ENCODE measurements at places on chromosomes 13 and 19.

DNA sequence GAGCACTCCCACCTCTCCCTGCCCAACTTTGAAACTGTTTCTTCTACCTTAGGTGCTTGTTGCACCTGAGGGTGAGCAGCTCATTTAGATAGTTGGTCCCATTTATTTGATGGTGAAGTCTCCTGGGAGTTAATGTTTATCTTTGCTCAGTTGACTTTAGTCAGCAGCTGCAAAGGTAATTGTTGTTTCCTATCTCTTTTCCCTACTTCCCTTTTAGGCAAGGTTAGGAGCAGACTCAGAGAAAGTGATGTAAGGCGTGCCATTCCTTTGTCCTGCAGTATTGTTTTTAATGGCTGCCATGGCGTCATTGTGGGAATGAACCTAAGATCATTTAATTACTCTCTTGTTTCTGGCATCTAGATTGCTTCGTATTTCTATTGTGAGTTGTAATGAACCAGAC lies 11.6 kb downstream of the AKAP11 start:
- no peak for DNase-seq

DNA sequence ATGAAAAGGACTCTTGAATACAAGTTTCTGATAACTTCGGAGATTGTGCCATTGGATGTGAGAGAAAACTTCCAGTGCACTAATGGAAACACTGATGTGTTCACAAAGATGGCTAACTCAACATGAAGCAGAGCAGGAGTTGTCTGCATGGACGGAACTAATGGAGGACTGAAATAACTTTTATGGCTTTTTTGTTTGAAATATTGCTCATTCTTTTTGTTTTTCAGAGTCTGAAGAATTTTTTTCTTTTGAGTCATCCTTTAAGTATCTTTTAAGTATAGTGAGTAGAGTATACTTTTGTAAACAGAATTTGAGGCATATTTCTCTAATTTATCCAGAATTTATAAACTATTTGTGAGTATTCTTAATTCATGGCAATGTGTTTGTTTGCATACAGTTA lies 25.7 kb downstream of the CRYL1 start:
- DNase-seq = no peak

DNA sequence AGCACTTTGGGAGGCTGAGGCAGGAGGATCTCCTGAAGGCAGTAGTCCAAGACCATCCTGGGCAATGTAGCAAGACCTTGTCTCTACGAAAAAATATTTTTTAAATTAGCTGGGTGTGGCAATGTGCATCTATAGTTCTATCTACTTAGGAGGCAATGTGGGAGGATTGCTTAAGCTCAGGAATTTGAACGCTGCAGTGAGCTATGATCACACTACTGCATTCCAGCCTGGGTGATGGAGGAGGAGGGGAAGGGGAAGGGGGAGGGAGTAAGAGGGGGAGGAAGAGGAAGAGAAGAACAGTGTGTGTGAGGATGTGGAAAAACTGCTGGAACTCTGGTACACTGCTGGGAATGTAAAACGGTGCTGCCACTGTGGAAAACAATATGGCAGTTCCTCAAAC lies 9.2 kb upstream of the CLIP3 start:
- no peak for DNase-seq

DNA sequence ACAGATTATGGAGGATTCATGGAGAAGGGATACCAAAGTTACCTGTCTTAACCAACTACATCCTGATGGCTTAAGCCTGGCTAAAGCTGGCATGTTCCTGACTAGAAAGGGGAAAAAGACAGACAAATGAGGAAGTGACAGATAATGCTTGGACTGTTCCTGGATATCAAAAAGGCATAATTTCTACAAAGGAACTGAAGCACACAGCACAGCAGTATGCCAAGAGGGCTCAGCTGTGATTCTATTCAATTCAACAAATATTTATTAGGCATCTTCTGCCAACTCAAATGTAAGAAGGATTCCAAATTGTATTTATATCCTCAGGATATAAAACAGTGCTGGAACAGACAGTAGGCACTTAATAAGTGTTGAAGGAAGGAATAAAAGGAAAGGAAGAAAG lies 59.5 kb downstream of the KLF12 start:
- DNase-seq = no peak

GRCh38 chr19:55457683-55458457 lies 3.6 kb downstream of the ISOC2 start:
- no peak for DNase-seq

GRCh38 chr19:47541518-47541917 lies 26.7 kb upstream of the NAPA start:
- no peak for DNase-seq

GRCh38 chr13:50990818-50991506 lies 81.4 kb downstream of the RNASEH2B start:
- DNase-seq = no peak

- no peak for DNase-seq
Observed at GRCh38 chr13:28585561-28585960, 73.4 kb upstream of the POMP start.

- DNase-seq = no peak
Observed at GRCh38 chr19:6312018-6312417, 21.4 kb downstream of the ACER1 start.

DNA sequence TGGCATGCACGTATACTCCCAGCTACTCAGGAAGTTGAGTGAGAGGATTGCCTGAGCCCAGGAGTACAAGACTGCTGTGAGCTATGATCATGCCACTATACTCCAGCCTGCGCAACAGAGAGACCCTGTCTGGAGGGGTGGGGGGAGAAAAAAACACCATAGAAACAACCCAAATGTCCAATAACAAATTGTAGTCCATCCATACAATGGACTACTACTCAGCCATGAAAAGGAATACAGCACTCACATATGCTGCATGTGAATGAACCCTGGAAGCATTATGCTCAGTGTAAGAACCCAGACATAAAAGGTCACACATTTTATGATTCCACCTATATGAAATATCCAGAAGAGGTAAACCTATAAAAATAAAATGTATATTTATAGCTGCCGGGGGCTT lies 42.3 kb downstream of the CD320 start:
- no peak for DNase-seq

GRCh38 chr13:44096901-44097300 lies 217.2 kb downstream of the LACC1 start:
- no peak for DNase-seq

DNA sequence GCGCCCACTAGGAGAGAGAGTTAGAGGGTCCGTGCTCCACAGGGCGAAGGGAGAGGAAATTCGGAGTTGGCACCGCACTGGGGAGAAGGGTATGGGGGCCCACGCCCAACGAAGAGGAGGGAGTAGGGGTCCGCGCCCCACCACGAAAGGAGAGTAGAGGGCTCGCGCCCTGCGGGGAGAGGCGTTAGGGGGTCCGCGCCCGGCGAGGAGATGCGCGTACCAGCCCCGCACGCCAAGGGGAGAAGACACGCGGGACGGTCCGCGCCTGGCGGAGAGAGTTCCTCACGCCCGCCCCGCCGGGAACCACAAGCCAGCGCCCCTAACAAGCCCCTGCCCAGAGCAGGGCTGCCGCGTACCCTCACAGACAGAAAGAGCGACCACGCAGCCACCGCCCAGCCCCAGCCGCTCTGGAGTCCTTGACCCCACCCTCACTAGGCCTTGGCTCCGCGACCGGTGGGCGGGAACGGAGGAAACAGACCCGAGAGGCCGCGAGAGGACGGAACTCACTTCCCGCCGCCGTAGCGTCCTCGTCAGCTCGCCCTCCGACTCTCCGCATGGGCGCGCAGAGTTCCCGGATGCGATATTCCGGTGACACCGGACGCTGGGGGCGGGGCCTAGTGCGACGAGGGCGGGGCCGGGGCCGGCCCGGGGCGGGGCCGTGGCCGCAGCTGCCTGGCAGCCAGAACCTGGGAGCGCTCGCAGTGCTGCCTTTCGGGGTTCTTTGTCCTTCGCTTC lies 20.0 kb upstream of the ZSCAN18 start:
- no peak for DNase-seq

GRCh38 chr19:7681340-7682174 lies 924 bp downstream of the TRAPPC5 start:
- peak; percentile 75 for DNase-seq

DNA sequence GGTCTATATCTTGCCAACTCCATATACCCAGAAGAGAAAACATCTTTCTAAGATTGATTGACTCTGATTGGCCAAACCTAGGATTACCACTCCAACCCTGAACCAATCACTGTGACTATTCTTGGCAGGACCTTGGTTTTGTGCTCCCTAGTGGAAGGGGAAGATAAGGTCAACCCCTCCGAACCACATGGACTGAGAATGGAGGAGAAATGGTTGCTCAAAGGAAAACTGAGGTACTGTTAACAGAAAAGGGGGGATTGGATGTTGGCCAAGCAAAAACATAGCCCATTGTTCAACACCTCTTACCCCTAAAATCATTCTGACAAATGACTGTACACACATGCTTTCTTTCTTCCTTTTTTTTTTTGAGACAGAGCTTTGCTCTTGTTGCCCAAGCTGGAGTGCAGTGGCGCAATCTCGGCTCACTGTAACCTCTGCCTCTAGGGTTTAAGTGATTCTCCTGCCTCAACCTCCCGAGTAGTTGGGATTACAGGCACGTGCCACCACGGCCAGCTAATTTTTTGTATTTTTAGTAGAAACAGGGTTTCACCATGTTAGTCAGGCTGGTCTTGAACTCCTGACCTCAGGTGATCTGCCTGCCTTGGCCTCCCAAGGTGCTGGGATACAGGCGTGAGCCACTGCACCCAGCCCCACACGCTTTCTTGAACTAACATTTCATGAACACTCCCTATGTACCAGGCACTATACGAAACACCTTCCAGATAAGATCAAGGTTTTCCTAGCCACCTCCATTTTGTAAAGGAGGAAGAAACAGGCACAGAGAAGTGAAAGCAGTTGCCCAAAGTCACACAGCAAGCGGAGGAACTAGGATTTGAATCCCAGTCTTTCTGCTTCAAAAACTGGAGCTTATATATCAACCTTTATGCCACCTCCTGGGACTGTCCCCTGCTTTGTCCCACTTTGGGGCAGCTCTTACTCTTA lies 6.5 kb downstream of the MEIOSIN start:
- no peak for DNase-seq

GRCh38 chr13:113534236-113534860 lies 43.8 kb upstream of the DCUN1D2 start:
- DNase-seq = no peak

- DNase-seq = no peak
Observed at GRCh38 chr13:94267581-94268366, 211.7 kb downstream of the DCT start.

DNA sequence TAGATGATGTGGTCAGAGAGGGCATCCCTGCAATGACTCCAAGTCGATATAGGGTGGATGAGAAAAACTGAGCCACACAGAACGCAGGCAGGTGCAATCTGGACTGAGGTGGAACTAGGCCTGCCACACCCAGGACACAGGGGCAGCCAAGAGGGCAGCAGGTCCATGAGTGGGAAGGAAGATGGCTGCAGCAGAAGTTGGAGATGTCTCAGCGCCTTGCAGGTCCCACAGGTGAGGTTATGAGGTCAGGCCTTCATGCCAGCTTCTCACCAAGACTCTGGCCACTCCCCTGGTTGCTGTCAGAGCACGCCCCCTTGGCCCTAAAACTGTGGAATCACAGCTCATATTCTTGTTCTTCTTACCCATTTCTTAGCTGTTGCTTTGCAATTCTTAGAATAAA lies 147.7 kb upstream of the VSTM2B start:
- DNase-seq = no peak

- no peak for DNase-seq
Observed at GRCh38 chr19:4684312-4685095, 14.4 kb upstream of the MYDGF start.

GRCh38 chr19:33558856-33559255 lies 37.3 kb upstream of the PEPD start:
- DNase-seq = no peak

- no peak for DNase-seq
Observed at GRCh38 chr19:2144190-2144589, 7.2 kb downstream of the AP3D1 start.

GRCh38 chr19:15702534-15702930 lies 25.3 kb upstream of the OR10H2 start:
- no peak for DNase-seq

GRCh38 chr13:34347784-34348573 lies 530.0 kb downstream of the RFC3 start:
- DNase-seq = no peak

DNA sequence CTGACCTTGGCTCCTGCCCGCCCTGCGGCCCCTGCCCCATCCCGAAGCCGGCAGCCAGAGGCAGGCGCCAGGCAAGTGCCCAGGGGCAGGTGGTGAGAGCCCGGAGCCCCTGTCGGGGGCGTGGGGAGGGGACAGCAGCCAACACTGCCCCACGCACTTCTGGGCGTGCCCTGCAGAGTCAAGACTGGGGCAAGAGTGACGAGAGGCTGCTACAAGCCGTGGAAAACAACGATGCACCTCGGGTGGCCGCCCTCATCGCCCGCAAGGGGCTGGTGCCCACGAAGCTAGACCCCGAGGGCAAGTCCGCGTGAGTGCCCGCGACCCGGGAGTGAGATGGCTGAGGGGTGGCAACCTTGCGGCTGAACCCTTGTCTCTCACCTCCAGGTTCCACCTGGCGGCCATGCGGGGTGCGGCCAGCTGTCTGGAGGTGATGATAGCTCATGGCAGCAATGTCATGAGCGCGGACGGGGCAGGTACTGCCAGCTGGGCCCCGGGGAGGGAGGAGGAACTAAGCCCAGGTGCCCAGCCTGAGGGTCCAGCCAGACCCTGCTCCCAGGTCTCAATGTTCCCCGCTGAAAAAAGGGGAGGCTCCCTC lies 17.3 kb downstream of the ANKRD24 start:
- DNase-seq = no peak

GRCh38 chr13:105567951-105568525 lies 967.4 kb downstream of the EFNB2 start:
- DNase-seq = no peak

DNA sequence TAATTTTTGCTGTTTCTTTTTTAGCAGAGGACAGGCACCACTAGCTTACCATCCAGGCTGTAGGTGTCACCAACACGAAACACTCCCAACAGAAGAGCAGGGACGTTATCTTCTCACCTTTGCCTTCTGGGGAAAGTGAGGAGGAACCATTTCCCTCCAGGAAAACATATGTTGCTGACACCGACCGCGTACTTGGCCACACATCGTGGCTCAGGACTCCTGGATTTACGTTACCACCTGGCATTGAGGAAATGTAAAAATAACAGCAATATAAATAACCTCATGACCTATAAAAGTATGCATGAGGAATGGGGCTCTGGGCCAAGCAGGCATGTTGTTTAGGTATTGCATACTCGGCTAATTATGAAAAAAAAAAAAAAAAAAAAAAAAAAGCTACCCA lies 525.1 kb downstream of the MYO16 start:
- DNase-seq = no peak
